ENCODE measurements at places on chromosomes 3 and 15.

DNA sequence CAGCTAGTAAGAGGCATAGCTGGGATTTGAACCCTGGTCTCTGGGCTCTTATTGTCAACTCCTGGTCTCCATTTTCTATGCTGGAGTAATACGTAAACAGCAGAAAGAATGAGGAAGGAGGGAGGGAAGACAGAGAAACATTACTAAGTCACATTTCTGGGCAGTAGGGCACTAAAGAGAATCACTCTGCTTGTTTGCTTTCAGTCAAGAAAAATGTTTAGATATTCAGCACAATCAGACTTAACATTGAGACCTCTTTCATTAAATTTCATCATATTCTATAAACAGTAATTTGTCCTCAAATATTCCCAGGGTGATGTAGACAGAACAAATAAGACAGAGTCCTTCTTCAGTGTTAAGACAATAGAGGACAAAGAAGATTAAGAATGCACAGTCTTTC lies 67.7 kb upstream of the BNC1 start:
- no peak overlapping the region for H3K27ac ChIP-seq
- no peaks in the 10 kb centered on the region for H3K4me1 ChIP-seq
- H3K4me3 ChIP-seq = no peak overlapping the region
- no peaks in the 10 kb centered on the region for H3K36me3 ChIP-seq

GRCh38 chr3:194148383-194148782 lies 12.4 kb downstream of the HES1 start:
- peaks cover 5% of the 10 kb centered on the region for H3K27me3 ChIP-seq
- peak; percentile 58 for DNase-seq
- H3K4me3 ChIP-seq = no peak overlapping the region
- H3K4me1 ChIP-seq = peaks cover 7% of the 10 kb centered on the region

DNA sequence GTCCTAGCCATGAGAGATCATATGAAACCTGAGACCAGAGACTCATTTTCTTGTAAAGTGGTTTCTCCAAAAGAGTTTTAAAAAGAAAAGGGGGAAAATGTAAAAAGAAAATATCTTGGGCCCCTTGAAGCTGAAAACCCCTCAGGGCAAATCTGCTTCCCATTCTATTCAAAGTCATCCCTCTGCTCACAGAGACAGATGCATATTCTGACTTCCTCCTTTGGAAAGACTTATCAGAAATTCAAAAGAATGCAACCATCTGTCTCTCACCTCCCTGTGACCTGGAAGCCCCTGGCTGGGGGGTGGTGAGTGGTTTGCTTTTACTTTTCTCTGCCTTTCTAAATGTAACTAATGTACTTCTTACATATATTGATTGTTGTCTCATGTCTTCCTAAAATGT lies 1154.8 kb downstream of the NSUN3 start:
- no peak overlapping the region for H3K27ac ChIP-seq
- H3K27me3 ChIP-seq = no peaks in the 10 kb centered on the region
- no peaks in the 10 kb centered on the region for H3K4me1 ChIP-seq
- no peaks in the 10 kb centered on the region for H3K36me3 ChIP-seq
- no peak overlapping the region for H3K4me3 ChIP-seq

DNA sequence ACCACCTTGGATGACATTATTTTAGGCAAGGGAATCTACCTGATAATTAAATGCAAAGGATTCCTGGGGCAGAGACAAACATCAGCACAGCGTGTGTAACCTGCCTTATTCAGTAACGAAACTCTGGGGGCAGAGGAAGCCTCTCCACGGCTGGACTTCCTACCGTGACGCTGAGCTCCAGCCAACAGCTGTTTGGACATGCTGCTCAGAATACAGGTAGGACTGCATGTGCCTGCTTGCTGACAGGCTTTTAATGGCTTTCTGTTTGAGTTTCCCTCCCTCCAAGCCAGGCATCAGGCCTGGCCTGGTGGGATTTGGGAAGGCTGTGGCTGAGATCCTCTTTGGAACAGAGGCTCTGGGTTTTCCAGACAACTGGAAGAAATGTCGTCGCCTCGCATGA lies 150.6 kb downstream of the ADAMTS17 start:
- no peaks in the 10 kb centered on the region for H3K4me1 ChIP-seq
- H3K36me3 ChIP-seq = no peaks in the 10 kb centered on the region
- no peak overlapping the region for H3K4me3 ChIP-seq
- no peak overlapping the region for H3K27ac ChIP-seq
- DNase-seq = no peak

GRCh38 chr15:99433026-99433756 lies 132.6 kb upstream of the MEF2A start:
- H3K4me3 ChIP-seq = no peak overlapping the region
- no peak overlapping the region for H3K27ac ChIP-seq
- H3K36me3 ChIP-seq = no peaks in the 10 kb centered on the region

Data from astrocyte (in vitro differentiated cells and primary cell).